ENCODE measurements at places on chromosomes 2 and 18.

DNA sequence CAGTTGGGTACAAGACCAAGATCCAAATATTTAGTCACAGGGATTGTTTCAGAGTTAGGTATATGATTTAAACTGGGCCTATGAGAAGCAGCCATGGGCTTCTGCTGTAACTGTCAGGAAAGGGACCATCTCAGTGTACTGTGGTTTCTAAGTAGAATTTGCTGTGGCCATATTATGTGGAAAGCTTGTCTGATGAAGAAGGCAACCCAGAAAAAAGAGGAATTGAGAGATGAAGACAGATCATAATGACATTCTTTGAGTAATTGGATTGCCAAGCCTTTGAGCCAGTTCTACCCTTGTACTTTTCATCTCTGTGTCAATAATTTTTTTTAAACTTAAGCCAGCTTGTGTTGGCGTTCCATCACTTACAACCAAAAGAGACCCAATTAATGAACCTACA, 259.6 kb downstream of the NUP35 start:
- no peak for DNase-seq

DNA sequence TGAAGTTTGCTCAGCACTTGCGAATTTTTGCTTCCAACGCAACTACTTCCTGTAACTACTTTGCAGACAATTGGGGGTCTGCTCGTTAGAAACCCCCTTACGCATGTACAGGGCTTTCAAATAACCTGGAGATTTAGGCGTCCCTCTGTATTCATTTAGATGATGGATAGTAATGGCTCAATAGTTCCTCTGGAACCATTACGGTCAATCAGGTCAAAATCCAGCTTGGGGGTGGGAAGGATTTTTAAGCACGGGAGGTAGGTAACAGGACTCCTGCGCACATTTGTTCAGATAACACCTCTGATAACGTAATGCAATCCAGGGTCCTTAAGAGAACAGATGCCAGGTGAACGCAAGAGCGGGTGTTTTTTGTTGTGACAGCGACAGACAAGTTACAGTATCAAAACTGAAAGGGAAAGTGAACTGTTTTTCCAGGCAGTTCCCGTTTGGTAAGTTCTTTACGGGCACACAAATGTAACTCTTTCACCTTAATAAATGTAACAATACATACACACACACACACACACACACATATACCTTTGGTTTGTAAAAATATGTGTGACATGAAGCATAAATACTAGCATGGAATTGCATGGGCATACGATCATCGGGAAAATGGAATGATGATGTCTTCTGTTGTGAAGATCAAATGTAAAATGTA, 3.8 kb upstream of the OSR1 start:
- no peak for DNase-seq

DNA sequence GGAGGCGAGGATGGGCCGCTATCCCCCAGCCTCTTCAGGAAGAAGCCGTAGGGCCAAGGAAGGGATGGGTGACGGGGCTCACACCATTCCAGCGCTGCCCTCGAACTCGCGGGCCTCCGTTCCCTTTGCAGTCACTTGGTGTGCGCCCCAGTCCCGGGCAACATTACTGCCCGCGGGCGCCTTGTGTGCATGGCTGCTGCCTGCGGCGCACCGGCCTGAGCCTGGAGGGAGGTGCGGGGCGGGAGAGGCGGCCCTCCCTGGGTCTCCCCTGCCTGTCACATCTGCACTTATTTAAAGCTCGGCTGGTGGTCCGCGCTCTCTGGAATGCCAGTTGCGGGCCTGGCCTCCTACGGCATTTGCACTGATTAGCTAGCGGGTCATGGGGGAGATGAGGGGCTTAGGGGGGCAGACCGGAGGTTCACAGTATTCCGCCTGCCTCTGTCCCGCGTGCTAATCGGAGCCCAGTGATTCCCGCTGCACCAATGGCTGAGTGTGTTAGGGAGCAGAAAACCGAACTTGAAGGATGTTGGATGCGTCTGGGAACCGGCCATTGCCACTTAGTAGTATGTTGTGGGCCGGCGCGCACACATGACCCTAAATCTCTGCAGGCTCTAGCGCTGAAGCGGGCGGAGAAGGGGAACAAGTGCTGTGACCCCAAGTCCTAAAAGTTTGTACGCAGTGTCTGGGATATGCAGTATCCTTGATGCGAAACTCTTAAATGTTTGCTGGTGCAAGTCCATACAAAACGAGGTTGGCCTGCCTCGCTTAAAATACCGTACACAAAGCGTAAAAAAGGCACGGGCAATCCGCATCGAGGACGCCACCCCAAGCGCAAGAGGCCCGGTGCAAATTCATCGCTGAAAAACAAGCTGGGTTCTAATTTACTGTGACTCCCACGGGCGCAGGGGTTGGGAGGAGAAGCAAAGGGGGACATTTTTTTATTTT, 161.2 kb upstream of the SIX2 start:
- DNase-seq, result no peak

GRCh38 chr2:196876364-196876763, 50.1 kb downstream of the PGAP1 start:
- no peak for DNase-seq

DNA sequence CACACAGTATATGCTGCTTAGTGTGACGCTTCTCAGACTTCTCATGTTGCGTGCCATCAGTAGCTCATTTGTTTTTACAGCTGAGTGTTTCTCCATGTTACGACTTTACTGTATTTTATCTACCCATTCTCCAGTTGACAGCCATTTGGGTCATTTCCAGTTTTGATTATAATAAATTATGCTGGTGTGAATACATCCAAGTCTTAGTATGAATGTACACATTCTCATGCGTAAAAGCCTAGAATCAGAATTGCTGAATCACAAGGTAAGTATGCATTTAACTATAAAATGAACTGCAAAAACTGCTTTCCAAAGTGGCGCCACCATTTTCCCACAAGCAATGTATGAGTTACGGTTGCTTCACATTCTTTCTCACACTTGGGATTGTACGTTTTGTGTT, 184.2 kb upstream of the SLC35G4 start:
- DNase-seq, result no peak

- DNase-seq, result no peak
Measured at GRCh38 chr18:361100-361732, 93.4 kb upstream of the THOC1 start.

- no peak for DNase-seq
Measured at GRCh38 chr18:65206551-65207260, 544.1 kb upstream of the CDH7 start.

DNA sequence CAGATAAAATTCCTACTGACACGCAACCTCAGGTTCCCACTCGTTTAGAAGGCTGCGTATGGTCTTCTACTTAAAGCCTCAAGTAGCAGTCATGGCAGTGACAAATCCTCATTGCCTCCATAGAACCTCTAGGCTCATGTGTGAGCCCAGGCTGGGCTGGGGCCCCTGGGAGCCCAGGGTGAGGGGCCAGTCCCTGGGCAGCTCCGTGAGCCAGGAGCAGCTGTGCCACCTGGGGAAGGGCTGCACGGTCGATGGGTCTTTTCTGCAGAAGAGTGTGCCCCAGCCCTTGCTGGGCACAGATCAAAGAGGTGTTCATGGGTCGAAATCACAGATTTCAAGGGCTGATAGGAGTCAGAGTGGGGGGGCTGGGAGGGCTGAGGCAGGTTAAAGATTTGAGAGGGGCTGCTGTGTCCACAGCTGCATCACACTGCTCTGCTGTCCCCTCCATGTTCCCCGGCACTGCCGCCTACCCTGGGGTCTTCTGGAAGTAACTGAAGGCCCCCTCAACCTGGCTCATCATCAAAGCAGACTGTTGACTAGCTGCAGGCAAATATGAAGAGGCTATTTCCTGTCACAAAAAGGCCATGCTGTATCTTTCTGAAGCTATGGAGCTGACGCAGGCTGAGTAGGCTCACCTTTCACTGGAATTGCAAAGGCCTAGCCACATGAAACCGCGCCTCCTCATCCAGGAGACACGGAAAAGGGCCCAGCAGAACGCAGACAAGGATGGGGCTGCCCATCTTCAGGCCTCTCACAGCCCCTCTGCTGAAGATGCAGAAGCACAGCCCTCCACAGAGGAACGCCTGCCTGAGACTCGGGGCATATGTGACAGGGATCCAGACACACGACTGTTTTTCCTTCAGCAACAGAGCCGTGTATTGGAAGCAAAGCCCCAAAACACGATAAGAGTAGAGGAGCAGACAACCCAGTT, 35.7 kb upstream of the ALPP start:
- no peak for DNase-seq

GRCh38 chr2:74033375-74033774, 48.7 kb downstream of the TET3 start:
- DNase-seq, result no peak

GRCh38 chr2:164706522-164706921, 85.2 kb upstream of the GRB14 start:
- DNase-seq, result no peak

GRCh38 chr2:219626540-219626939, 890 bp upstream of the SLC4A3 start:
- DNase-seq, result no peak

DNA sequence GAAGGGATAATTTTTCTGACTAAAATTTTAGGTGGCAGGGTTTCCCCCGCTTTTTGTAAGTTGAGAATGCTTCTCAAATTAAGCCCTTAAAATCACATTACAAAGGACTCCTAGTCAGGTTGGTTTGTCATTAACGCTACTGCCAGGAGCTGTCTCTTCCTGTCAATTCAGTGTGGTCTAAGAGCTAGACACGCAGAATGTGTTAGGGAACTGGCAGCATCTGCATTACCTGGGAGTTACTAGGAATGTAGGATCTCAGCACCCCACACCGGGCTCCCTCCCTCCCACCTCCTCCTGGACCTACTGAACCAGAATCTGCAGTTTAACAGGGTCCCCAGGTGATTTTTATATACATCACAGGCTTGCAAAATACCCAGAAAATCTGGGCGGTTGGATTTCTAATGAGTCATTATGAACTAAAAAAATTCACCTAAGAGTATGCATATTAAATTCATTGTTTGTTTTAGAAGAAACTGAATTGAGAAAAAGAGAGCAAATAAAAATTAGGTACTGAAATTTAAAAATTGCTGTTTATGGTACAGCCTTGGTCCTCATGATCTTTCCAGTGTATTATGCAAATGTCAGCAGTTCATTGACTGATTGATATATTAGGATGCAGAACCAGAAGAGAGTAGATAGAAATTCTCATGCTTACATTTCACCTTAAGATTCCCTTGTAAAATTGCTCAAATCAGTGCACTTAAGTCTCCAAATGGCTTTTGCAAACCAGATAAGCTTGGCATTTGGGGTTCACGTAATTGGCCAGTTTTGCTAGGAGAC, 130.9 kb upstream of the ITGA6 start:
- DNase-seq, result no peak

GRCh38 chr18:21733011-21733410, 7.6 kb upstream of the MIB1 start:
- DNase-seq, result no peak

DNA sequence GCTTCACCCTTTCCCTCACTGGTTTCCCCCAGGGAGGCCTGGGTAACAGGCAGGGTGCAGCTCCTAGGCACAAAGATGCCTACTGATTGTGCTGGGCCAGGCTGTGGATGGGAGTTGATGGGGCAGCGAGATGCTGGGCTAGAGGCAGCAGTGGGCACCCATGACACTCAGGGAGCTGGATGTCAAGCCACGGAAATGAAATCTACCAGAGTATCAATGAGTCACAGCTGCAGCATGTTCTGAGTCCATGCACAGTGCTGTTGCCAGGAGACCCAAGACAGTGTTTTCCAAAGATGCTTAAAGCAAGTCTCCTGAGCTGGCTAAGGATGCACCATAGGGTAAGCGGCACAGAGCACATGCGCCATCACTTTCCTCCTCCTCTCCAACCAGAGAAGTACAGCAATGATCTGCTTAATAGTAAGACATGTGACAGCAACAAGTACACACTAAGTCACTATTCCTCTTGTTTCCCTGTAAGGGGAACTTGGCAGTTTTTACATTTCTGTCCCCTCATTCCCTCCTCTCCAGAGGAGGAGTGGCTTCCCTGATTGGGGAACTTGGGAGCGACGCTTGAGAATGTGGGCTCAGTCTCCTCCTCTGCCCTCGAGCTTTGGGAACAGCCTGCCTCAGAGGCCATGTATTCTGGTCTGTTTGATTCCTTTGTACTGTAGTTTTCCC, 57.2 kb downstream of the CDC42EP3 start:
- DNase-seq, result no peak

GRCh38 chr2:218782528-218782844, 539 bp downstream of the CYP27A1 start:
- DNase-seq, result no peak

DNA sequence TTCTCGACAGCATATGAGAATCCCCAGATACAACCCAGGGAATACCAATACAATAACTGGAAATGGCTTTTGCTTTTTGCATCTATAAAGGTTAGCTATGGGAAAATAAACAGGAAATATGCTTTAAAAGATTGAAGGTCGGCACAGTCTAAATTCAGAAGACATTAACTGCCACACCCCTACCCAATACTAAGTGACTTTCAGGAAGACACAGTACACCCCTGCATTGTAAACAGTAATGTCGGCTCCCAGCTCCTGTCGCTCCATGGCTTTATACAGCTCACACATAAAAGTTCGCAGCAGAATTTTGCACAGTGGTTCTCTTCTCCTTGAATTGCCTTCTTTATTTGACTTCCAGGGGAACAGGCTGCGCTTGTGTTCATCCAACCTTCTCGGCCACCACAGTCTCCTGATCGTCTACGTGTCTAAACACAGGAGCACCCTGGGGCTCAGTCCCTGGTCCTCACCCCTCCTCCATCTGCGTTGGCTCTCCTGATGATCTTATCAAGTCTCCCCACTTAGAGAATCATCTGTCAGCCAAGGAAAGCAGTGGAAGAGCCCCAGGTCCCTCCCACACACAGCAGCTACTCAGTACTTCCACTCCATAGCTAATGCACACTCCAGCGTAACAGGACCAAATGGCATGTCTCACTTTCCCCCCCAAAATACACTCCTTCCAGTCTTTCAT, 22.7 kb downstream of the CYB5A start:
- no peak for DNase-seq

DNA sequence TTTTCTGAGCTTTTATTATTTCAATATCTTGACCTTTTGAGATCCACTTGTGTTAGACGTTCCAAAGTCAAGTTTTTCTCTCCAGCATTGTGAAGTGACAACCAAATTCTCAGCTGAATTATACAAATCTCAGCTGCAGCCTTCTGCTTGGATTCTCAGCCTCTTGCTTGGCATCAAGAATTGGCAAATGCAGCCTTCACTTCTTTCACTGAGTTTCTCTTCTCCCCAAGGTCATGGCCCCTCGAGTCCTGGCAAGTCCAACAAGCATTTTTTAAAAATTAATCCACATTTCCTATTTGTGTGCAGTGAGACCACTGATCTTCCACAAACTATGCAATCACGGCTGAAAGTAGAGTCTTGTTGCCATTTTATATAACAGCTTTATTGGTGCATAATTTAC, 23.4 kb upstream of the SMIM21 start:
- no peak for DNase-seq

- DNase-seq, result no peak
Measured at GRCh38 chr2:237968048-237968862, 1.4 kb downstream of the UBE2F start.

GRCh38 chr2:120568975-120569268, 166.7 kb upstream of the GLI2 start:
- no peak for DNase-seq
